ENCODE measurements at places on chromosomes 5 and 9.

- H3K27me3 ChIP-seq = no peaks in the 10 kb centered on the region
- no peak overlapping the region for H3K27ac ChIP-seq
- no peaks in the 10 kb centered on the region for H3K4me1 ChIP-seq
- DNase-seq = no peak
Observed at GRCh38 chr5:94276751-94277150, 341.7 kb downstream of the KIAA0825 start.

DNA sequence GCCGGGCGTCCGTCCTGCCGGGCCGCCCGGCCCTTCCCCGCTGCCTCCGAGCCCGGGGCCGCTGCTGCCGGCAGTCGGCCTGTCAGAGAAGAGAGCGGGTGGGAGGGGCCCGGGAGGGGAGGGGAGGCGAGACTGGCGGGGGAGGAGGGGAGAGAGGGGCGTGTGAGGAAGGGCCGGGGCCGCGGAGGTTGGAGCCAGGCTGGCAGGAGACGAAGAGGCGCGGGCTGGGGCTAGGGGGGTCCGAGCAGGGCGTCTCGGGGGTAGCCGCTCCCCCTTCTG is 570 bp downstream of the CREBRF start:
- H3K27me3 ChIP-seq = peaks cover 9% of the 10 kb centered on the region
- H3K4me3 ChIP-seq = peak overlapping the region; percentile 87

DNA sequence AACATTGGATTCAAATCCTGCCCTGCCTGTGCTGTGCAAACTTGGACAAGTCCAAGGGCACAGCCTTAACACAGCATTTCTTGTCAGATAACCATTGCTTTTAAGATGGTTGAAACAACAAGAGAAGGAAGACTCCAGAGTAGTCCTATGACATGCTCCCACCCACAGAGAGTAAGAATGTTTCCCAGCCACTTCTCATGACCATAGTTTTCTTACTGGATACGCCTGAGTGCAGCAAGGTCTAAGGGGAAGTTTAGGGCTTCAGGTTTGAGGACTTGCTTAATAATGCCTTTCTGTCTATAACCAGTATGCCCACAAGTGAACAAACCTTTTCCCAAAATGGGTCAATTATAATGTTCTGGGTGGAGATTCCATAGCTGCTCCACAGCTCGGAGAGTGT is 126.4 kb downstream of the SLF1 start:
- no peaks in the 10 kb centered on the region for H3K27me3 ChIP-seq
- peaks cover 1% of the 10 kb centered on the region for H3K36me3 ChIP-seq
- H3K27ac ChIP-seq = no peak overlapping the region
- H3K4me3 ChIP-seq = no peak overlapping the region
- H3K4me1 ChIP-seq = no peaks in the 10 kb centered on the region

GRCh38 chr9:86703346-86703745 is 244.0 kb downstream of the GAS1 start:
- no peaks in the 10 kb centered on the region for H3K36me3 ChIP-seq
- no peak overlapping the region for H3K27ac ChIP-seq
- H3K4me3 ChIP-seq = no peak overlapping the region
- no peaks in the 10 kb centered on the region for H3K4me1 ChIP-seq
- H3K27me3 ChIP-seq = peaks cover 52% of the 10 kb centered on the region
- no peak for DNase-seq

DNA sequence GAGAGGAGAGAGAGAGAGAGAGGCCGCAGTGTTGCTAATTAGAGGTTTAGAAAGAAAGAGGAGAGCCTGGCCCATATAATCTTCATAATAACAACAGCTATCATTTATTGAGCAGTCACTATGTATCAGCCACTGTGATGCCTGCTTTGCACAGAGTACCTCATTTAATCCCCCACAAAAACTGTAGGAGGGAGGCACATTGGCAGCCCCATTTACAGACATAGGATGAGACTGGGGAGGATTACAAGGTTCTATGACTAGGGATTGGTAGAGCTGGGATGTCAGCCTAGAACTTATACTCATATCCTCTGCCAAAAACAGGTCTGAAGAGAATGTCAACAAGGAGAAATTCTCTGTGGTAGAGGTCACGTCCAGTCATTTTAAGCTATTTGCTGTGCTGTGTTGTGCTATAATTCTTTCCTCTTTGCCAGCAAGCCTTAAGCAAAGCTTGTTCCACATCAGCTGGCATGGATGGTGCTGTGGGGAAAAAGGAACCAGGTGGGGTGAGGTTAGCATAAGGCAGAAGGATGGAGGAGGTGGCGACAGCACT is 6.7 kb upstream of the GCNT4 start:
- H3K27ac ChIP-seq = peak overlapping the region; percentile 81
- H3K36me3 ChIP-seq = no peaks in the 10 kb centered on the region
- no peak for DNase-seq
- H3K4me1 ChIP-seq = peaks cover 54% of the 10 kb centered on the region
- no peak overlapping the region for H3K4me3 ChIP-seq
- H3K27me3 ChIP-seq = no peaks in the 10 kb centered on the region

- peaks cover 4% of the 10 kb centered on the region for H3K36me3 ChIP-seq
- peaks cover 65% of the 10 kb centered on the region for H3K27me3 ChIP-seq
- H3K4me1 ChIP-seq = peaks cover 25% of the 10 kb centered on the region
- H3K4me3 ChIP-seq = peak overlapping the region; percentile 96
Observed at GRCh38 chr5:34657274-34657921, 1.3 kb downstream of the RAI14 start.

DNA sequence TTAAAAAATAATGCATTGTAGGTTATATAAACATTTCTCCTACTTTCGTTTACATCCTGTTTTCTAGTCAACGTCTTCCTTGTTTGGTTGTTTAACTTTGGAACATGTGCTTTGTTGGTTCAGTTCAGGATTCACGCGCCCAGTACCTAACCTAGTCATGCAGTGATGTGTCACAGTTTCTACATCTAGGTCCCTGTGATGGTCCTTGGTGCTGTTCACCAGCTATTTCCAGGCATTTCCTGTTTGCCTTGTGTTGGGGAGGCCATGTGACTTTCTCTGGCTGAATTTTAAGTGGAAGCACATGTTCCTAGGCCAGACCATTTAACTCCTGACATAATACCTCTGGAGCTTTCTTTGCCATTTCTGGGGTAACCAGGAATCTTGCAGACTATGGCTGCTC is 292.3 kb downstream of the SMARCA2 start:
- no peak overlapping the region for H3K27ac ChIP-seq
- H3K4me1 ChIP-seq = no peaks in the 10 kb centered on the region
- DNase-seq = no peak
- no peaks in the 10 kb centered on the region for H3K36me3 ChIP-seq

DNA sequence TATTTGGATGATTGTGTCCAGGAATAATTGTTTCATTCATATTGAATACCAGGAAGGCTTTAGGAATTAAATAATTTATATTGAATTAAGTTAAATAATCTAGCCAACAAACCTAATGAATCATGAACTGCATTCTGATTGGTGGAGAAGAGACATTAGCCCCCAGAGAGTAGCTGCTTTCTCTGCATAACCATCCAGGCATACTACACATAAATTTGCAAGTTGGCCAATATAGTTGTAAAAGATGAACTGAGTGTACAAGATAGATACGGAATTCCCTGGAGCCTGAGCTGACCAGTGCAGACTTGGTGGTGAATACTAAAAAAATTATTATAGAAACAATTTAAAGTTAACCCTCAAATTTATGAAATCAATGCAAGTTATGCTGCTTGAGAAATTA is 311.8 kb upstream of the KIF2A start:
- no peak overlapping the region for H3K27ac ChIP-seq
- H3K27me3 ChIP-seq = no peaks in the 10 kb centered on the region
- no peak for DNase-seq
- no peaks in the 10 kb centered on the region for H3K36me3 ChIP-seq
- no peak overlapping the region for H3K4me3 ChIP-seq

DNA sequence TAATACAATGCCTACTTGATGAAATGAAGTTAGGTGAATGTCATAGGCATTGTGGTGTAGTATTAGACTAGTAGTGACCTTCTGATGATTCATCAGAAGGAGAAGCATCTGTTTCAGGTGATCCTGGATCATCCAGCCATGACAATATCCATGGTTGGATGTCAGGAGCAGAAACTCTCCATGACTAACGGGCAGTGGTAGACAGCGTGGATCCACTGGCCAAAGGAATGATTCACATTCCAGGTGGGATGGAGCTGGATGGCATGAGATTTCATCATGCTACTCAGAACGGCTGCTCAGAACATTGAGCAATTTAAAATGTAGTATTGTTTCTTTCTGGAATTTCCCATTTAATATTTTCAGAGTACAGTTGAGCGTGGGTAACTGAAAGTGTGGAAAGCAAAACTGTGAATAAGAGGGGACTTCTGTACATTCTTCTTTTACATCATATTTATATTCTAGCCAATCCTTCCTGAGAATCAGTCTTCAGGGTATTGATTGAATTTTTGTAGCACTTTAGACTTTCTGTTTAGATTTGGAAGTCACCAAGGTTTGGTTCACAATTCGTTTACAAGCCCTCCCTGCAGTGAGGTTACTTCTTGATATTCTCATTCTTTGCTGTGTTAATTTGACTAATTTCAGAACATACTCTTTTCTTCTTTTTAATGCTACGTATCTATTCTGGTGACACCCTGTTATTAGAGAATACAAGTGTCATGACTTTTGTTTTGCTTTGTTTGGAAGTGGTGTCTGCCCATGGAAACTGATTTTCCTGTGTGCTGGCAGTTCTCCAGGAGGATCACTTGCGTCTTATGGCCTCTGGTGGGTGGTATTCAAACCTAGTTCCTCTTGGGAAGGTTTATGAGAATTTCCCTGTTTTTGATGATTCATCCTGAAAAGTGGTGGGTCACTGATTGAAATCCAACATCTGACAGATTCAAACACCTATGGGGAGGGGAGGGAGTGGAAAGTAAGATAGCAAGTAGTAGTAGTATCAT is 12.2 kb upstream of the CLINT1 start:
- no peak overlapping the region for H3K4me3 ChIP-seq
- H3K27ac ChIP-seq = no peak overlapping the region
- no peak for DNase-seq
- H3K4me1 ChIP-seq = no peaks in the 10 kb centered on the region

- H3K27ac ChIP-seq = no peak overlapping the region
- DNase-seq = no peak
- peaks cover 8% of the 10 kb centered on the region for H3K36me3 ChIP-seq
- H3K27me3 ChIP-seq = no peaks in the 10 kb centered on the region
- H3K4me1 ChIP-seq = peaks cover 23% of the 10 kb centered on the region
Observed at GRCh38 chr9:129109537-129109903, 1.1 kb downstream of the CRAT start.

- H3K4me3 ChIP-seq = peak within 1 kb of the TSS; percentile 96
- no peak for DNase-seq
- H3K27me3 ChIP-seq = peaks cover 54% of the 10 kb centered on the region
- peaks cover 4% of the 10 kb centered on the region for H3K36me3 ChIP-seq
Observed at GRCh38 chr5:34656001-34656699, at the start of gene RAI14. TSS of gene RAI14 (plus strand) at chr5:34656328. CDS start at chr5:34686920, 30,592 bp downstream.

DNA sequence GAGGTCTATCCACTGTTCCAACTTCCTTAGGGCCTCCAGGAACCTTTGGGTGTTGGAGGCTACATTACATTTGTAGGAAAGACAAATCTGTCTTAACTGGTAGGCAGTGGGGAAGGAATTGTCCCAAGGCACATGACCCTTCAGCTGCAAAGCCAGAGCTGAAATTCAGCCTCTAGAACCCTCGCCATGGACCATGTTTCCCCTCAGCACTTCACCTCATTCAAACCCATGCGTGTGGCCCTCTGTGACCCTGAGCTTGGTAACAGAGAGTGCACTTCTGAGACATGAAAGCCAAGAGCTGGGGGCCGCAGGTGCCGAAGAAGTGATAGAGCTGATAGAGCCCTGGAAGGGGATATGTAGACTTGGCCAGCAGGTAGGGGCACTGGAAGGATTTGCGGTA is 17.2 kb downstream of the TNFSF8 start:
- H3K36me3 ChIP-seq = peaks cover 20% of the 10 kb centered on the region
- no peak overlapping the region for H3K4me3 ChIP-seq
- H3K4me1 ChIP-seq = peaks cover 62% of the 10 kb centered on the region
- DNase-seq = no peak

GRCh38 chr9:110835404-110835803 is 166.8 kb downstream of the MUSK start:
- H3K27ac ChIP-seq = no peak overlapping the region
- no peaks in the 10 kb centered on the region for H3K27me3 ChIP-seq
- no peak for DNase-seq
- H3K4me3 ChIP-seq = no peak overlapping the region
- no peaks in the 10 kb centered on the region for H3K4me1 ChIP-seq
- H3K36me3 ChIP-seq = no peaks in the 10 kb centered on the region

- H3K36me3 ChIP-seq = peaks cover 2% of the 10 kb centered on the region
- no peak overlapping the region for H3K27ac ChIP-seq
- no peak for DNase-seq
- peaks cover 49% of the 10 kb centered on the region for H3K27me3 ChIP-seq
- no peaks in the 10 kb centered on the region for H3K4me1 ChIP-seq
Observed at GRCh38 chr9:132546148-132547051, 36.0 kb upstream of the BARHL1 start.

GRCh38 chr5:68335075-68335474 is 119.5 kb downstream of the PIK3R1 start:
- no peak for DNase-seq
- peaks cover 1% of the 10 kb centered on the region for H3K36me3 ChIP-seq
- no peaks in the 10 kb centered on the region for H3K4me1 ChIP-seq

- no peak for DNase-seq
- no peak overlapping the region for H3K4me3 ChIP-seq
- no peaks in the 10 kb centered on the region for H3K27me3 ChIP-seq
- peaks cover 20% of the 10 kb centered on the region for H3K4me1 ChIP-seq
Observed at GRCh38 chr9:5586391-5586802, 42.5 kb upstream of the RIC1 start.

GRCh38 chr5:124459984-124460383 is 286.5 kb downstream of the ZNF608 start:
- H3K36me3 ChIP-seq = no peaks in the 10 kb centered on the region
- no peak for DNase-seq
- no peaks in the 10 kb centered on the region for H3K27me3 ChIP-seq
- no peak overlapping the region for H3K4me3 ChIP-seq
- no peaks in the 10 kb centered on the region for H3K4me1 ChIP-seq

- no peaks in the 10 kb centered on the region for H3K4me1 ChIP-seq
- peaks cover 61% of the 10 kb centered on the region for H3K27me3 ChIP-seq
Observed at GRCh38 chr5:1392801-1393565, 48.1 kb upstream of the CLPTM1L start.

DNA sequence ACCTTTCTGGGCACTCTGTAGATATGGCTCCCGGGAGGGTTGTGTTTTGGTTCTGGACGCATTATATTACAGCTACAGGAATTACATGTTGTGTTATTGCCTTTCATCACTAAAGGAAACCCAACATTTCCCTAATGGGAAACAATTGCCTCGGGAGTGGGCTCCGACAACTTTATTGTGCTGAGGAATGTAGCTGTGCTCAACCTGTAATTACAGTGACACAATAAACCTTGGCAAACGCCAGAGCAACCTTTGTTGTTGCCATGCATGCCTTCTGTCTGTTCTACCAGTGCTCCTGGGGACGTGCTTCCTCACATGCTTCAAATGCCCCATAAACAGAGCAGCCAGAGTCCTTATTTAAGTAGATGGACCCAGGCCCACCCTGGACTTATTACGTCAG is 182.4 kb downstream of the DIRAS2 start:
- no peaks in the 10 kb centered on the region for H3K4me1 ChIP-seq
- H3K27ac ChIP-seq = no peak overlapping the region
- H3K36me3 ChIP-seq = no peaks in the 10 kb centered on the region
- H3K27me3 ChIP-seq = peaks cover 17% of the 10 kb centered on the region
- H3K4me3 ChIP-seq = no peak overlapping the region

GRCh38 chr5:119166026-119166425 is 95.1 kb downstream of the DMXL1 start:
- peaks cover 5% of the 10 kb centered on the region for H3K4me1 ChIP-seq
- no peak for DNase-seq
- H3K27ac ChIP-seq = no peak overlapping the region
- no peak overlapping the region for H3K4me3 ChIP-seq
- H3K27me3 ChIP-seq = no peaks in the 10 kb centered on the region

Data from central memory CD8-positive, alpha-beta T cell (primary cell).